ENCODE measurements at places on chromosomes 11 and 22.
A peak's percentile ranks its signal among the peaks of the same experiment; 100 is the strongest.

DNA sequence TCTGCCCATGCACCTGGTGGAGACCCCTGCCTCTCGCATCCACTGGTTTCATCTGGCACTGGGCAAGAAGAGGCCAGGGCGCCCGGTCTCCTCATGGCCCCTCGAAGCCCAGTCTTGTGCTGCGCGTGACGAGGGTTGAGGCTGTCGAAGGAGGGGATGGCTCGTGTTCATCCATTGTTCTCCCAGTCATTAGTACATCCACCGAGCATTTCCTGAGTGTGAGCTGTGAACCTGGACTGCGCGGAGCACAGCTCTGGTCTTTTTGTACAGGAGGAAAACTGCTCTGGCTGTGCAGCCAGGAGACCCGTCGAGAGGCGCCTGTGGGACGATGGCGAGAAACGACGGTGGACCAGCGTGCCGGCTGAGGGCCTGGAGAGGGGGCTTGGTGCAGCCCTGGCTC is 6.8 kb downstream of the CACNA1I start:
- no peak for DNase-seq

- DNase-seq, result no peak
Observed at GRCh38 chr11:72238492-72239312, 5.3 kb downstream of the PHOX2A start.

DNA sequence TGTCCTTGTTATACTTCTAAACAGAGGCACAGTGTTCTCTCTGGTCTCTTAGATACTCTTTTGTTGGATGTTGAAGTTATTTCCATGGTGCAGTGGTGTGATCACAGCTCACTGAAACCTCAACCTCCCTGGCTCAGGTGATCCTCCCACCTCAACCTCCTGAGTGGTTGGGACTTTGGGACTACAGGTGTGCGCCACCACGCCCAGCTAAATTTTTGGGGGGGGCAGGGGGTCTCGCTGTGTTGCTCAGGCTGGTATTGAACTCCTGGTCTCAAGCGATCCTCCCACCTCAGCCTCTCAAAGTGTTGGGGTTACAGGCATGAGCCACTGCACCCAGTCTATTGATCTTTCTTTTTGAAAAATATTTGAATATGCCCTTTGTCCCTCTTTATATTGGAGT is 14.9 kb downstream of the ZNF74 start:
- no peak for DNase-seq

GRCh38 chr11:60924906-60925853 is 920 bp downstream of the TMEM132A start:
- DNase-seq, result peak; percentile 50

GRCh38 chr22:38412435-38413084 is 42.4 kb downstream of the KCNJ4 start:
- peak; percentile 87 for DNase-seq

GRCh38 chr11:117528097-117528721 is 200.6 kb downstream of the CEP164 start:
- DNase-seq, result no peak

All from GM13976 (cell line).